Activated effector memory CD4-positive, alpha-beta T cell treated with Interleukin-2 at 50 U/mL for 16 hours (primary cell): ENCODE measurements at places on chromosomes 11 and 22.

- no peak for DNase-seq
These were observed 10.6 kb upstream of the DGKZ start for GRCh38 chr11:46336563-46337180.

DNA sequence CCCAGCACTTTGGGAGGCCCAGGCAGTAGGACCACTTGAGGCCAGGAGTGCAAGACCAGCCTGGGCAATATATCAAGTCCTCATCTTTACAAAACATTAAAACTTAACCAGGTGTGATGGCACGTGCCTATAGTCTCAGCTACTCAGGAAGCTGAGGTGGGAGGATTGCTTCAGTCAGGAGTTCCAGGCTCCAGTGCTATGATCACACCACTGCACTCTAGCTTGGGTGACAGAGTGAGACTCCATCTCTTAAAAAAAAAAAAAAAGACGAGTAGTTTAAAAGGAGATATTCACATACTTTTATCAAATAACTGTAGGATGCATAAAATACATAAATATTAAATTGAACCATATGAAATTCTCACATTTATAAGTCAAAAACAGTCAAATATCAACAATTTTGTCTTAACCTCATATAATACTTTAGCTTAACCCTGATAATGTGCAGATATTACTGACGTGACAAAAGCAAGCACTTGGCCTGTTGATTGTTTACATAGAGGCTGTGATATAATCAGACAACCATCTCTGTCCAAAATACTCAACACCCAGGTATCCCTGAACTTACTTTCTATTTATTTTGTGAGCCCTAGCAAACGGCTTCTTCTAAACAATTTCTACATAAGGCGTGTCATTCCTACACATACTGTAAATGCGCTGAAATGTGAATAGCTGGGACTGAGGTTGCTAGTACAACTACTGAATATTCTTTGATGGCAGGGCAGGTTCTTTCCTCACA is 57.0 kb downstream of the PRCP start:
- DNase-seq, result no peak

- DNase-seq, result no peak
These were observed 21.3 kb downstream of the OR51F1 start for GRCh38 chr11:4748438-4748837.

DNA sequence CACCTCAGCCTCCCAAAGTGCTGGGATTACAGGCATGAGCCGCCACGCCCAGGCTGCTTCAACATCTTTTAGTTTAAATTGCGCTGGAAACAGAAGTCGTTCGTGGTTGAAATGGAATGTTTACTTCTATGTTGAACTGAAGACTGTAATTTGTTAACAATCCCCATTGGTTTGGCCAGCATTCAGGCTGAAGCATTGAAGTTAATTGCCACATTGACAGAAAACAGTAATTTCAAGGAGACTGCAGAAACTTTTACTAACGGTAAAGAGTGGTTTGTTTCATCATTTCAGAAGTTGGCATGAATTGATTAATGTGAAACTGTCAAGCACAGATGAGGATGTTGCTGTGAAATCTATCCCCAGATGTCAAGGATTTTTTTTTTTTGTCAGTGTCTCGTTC is 14.2 kb downstream of the AP5B1 start:
- no peak for DNase-seq

GRCh38 chr11:133724116-133724515 is 121.2 kb downstream of the SPATA19 start:
- no peak for DNase-seq

- DNase-seq, result no peak
These were observed 152.4 kb downstream of the FCHSD2 start for GRCh38 chr11:72989727-72990126.

DNA sequence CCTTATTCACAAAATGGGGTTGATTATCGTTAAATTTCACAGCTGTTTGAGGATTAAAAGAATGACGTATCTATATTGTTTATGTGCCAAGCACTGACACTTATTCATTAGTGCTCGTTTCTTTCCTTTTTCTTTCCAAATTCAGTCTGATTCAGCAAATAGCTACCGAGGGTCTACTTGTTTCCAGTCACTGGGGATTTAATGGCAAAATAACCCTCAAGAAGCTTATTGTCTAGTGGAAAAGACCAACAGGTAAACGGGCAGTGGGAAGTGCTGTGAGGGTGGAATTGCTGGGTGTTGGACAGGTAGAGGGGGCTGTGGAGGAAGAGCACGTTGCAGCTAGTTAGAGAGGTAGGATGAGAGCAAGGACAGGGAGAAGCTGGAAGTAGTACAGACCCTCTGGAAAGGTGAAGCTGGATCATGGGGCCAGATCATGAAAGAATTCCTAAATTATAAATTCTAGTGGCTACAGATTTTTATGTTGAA is 48.3 kb upstream of the BIRC3 start:
- no peak for DNase-seq

- no peak for DNase-seq
These were observed 55.6 kb downstream of the ARHGEF12 start for GRCh38 chr11:120391854-120392253.

- no peak for DNase-seq
These were observed 15.8 kb downstream of the VPS37C start for GRCh38 chr11:61145228-61146005.
